Metanephros (tissue), 2 donors: ENCODE measurements at places on chromosomes 11 and 22. TPM values are rescaled to one million over a fixed set of nuclear protein-coding genes. Genes with fewer than 3 reads are reported as not detected.

CTR9 gene
- 36.7 TPM for total RNA-seq

OR11H1 gene
- not detected for total RNA-seq

RPL27A gene
- 1,146 TPM for total RNA-seq

GGT5 gene
- 12.1 TPM for total RNA-seq

ANGPTL5 gene
- not detected for total RNA-seq

CARNS1 gene
- total RNA-seq = 8.8 TPM

C11orf16 gene
- total RNA-seq = 0.47 TPM

CHRNA10 gene
- 0.82 TPM for total RNA-seq

CARD18 gene
- not detected for total RNA-seq

TRIM6 gene
- total RNA-seq = 19.2 TPM

P2RX3 gene
- total RNA-seq = 2.0 TPM

PIWIL4 gene
- total RNA-seq = 5.1 TPM

CCDC87 gene
- total RNA-seq = 0.23 TPM

RFPL2 gene
- 0.18 TPM for total RNA-seq

RFPL3 gene
- not detected for total RNA-seq

FGF4 gene
- total RNA-seq = not detected

CD6 gene
- total RNA-seq = 1.2 TPM

ZBTB16 gene
- 31.9 TPM for total RNA-seq

DEUP1 gene
- total RNA-seq = 0.29 TPM

NRXN2 gene
- total RNA-seq = 33.2 TPM

FAM227A gene
- total RNA-seq = 9.8 TPM

EXPH5 gene
- 10.3 TPM for total RNA-seq

BACE1-AS gene
- total RNA-seq = 6.8 TPM

CFAP300 gene
- total RNA-seq = 1.9 TPM

OR4D5 gene
- not detected for total RNA-seq

CBLIF gene
- 0.53 TPM for total RNA-seq

ZNRD2 gene
- total RNA-seq = 41.4 TPM

LRRN4CL gene
- 5.4 TPM for total RNA-seq

ARHGAP20 gene
- total RNA-seq = 4.0 TPM

SPON1 gene
- total RNA-seq = 82.8 TPM

USP35 gene
- 7.3 TPM for total RNA-seq

FAM83F gene
- 2.5 TPM for total RNA-seq

THY1 gene
- total RNA-seq = 39.7 TPM

JAML gene
- 11.2 TPM for total RNA-seq

PLAAT3 gene
- total RNA-seq = 16.2 TPM

OR2AG1 gene
- not detected for total RNA-seq
